ENCODE measurements at places on chromosomes 16 and 17.

- DNase-seq: no peak
Observed at GRCh38 chr17:37147301-37147812, 198.6 kb downstream of the AATF start.

DNA sequence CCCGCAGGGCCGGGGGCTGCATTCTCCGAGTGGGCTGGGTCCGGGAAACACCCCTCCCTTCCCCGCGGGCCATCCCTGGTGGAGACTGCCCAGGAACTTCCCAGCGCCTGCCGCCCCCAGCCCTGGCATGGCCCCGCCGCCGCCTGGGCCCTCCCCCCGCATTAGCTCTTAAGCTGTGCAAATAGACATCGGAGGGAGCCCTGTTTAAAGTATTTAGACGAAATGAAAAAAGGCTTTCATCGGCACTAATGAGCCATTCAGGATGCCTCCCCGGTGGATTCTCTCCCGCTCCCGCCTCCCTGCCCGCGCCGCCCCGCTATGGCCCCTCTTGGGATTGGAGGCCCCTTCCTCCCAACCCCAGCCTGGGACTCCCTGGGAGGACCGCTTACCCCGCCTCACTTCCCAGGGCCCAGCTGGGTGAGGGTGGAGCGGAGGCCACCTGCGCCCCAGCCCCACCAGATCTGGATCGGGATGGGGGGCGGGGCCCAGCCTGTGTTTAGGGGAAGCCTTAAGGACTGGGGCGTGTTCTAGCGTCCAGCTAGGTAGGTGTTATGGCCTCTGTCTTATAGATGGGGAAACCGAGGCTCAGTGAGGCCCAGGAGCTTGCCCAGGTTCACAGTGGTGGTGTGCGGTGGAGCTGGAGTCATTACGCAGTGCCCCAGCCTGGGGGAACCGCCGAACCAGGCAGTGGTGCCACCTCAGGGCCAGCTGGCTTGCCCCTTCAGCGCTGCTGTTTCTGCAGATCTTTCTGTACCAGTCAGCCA is 19.7 kb downstream of the SEZ6 start:
- no peak for DNase-seq

GRCh38 chr16:49540836-49541235 is 167.2 kb downstream of the C16orf78 start:
- DNase-seq: no peak

- DNase-seq: no peak
Observed at GRCh38 chr17:6269478-6269877, 165.4 kb downstream of the AIPL1 start.

DNA sequence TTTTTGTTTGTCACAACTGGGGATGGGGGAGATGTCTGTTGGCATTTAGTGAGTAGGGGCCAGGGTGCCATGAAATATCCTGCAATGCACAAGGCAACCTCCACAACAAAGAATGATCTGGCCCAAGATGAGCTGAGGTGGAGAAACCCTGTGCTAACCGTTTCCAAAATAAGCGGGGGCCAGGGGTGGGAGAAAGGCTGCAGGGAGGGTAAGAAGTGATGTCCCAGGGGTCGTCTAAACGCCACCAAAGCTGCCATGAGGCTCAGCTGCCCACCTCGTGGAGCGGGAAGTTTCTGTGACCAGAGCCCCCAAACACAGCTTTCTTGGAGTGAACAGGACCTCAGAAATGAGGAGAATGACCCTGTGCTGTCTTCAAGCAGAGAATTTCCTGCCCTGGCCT is 76.5 kb upstream of the CDH5 start:
- DNase-seq: no peak

DNA sequence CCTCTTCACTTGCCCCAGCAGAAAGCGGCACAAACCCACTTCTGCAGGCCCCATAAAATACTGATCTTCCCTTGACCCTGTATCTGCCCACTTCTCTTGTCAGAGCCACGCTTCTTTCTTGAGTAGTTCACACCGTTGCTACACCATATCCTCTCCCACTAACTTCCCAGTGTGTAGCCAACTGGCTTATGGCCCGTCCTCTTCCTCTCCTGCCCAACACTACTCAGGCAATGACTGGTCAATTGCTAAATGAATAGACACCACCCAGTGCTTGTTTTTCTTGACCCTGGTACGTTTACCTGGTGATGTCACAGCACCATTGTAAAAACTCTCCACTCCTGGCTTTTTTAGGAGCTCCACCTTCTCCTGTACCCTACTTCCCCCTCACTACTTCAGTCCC is 86.9 kb downstream of the NDEL1 start:
- DNase-seq: no peak

GRCh38 chr17:41483991-41484826 is 3.3 kb upstream of the KRT35 start:
- no peak for DNase-seq

DNA sequence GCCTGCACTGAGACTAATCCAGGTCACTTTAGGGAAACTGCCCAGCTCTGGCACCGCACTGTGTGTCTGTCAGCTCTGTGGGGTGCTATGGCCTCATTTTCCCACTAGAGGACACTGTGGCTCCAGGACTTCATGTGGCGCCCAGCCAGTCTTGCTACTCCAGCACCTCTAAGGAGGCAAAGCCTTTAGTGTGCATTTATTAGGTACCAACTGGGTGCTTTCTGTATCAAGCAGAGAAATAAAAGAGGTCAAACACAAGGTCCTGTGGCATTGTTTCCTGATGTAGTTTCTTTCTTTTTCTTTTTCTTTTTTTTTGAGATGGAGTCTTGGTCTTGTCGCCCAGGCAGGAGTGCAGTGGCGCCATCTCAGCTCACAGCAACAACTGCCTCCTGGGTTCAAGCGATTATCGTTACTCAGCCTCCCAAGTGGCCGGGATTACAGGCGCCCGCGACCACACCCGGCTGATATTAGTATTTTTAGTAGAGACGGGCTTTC is 12.5 kb upstream of the RHBDL3 start:
- no peak for DNase-seq

DNA sequence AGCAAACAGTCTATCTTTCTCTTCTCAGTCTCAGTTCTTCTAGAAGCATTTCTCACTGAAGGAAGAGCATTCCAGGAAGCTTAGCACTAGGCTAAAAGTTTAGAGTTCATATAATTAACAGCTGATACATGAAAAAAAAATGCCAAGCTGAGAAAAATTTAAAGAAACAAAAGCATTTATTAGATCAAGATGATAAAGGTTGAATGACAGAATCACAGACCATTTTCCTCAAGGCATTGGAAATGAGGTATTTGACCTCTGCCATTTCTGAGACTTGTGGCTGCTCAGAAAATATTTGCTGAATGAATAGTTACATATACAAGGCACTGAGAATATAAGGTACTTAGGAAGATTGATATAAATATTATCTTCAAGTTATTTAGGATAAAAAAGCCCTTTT is 901.6 kb upstream of the GOT2 start:
- no peak for DNase-seq

All from iPS DF 6.9 (cell line).